Caco-2 (cell line): ENCODE measurements at places on chromosomes 3 and 15. TPM values are rescaled to one million over a fixed set of nuclear protein-coding genes. Genes with fewer than 3 reads are reported as not detected.

DNA sequence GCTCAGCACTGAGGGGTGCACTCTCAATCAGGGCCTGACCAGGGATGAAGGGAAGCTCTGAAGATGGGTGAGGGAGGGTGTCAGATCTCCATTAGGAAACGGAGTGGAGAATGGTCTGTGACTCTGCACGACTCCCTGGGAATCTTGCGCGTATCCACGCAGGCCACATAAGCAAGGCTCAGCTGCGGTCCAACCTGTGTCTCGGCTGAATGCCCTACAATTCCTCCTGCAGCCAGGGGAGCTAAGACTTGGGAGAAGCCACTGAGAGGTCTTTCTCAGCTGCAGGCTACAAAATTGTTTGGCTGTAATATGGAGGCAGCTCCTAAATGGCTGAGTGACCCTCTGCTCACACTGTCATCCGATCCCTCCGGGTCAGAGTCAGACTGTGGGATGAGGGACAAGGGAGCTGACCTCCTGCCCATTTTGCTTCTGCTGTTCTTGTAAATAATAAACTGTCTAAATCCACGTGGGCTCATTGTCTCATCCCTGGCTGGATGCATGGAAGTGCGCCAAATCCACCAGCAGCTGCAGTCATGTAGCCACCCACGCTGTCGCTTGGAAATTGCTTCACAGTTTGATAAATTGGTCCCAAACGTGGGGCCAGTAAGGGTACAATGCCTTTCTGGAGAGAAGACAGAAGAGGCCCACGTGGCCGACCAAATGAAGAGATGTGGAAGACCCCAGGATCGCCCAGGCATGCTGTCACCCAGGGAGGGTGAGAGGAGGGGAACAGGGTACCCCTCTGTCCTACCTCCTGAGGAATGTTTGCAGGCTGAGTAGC, 30.5 kb downstream of the ALS2CL start:
- no peak for DNase-seq
- peaks cover 4% of the 10 kb centered on the region; the same call in 1 of the 2 replicates for H3K4me1 ChIP-seq
- no peaks in the 10 kb centered on the region for H3K27me3 ChIP-seq
- H3K27ac ChIP-seq, result no peak overlapping the region

- H3K36me3 ChIP-seq, result no peaks in the 10 kb centered on the region
- H3K27me3 ChIP-seq, result no peaks in the 10 kb centered on the region
- no peak overlapping the region for H3K4me3 ChIP-seq
- no peak for DNase-seq
- no peak overlapping the region for H3K27ac ChIP-seq
Measured at GRCh38 chr3:171351676-171352075, 108.5 kb downstream of the TNIK start.

DNA sequence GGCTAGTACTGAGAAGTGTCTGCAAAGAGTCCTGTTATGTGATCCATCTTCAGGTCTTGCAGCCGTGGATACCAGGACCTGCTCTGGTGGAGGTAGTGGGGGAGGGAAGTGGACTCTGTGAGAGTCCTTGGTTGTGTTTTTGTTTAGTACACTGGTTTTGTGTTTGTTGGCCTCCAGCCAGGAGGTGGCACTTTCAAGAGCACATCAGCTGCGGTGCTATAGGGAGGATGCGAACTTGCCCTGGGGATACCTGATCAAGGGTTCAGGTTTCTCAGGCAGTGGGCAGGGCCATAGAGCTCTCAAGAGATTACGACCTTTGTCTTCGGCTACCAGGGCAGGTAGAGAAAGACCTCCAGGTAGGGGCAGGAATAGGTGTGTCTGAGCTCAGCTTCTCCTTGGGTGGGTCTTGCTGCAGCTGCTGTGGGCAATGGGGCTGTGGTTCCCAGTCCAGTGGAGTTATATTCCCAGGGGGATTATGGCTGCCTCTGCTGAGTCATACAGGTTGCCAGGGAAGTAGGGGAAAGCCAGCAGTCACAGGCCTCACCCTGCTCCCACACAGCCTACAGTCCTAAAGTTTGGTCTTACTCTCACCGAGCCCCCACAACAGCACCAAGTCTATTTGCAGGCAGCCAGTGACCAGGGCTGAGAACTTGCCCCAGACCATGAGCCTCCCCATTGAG, 132.8 kb upstream of the NPHP3 start:
- no peaks in the 10 kb centered on the region for H3K27me3 ChIP-seq
- no peak for DNase-seq
- no peak overlapping the region for H3K4me3 ChIP-seq
- H3K36me3 ChIP-seq, result no peaks in the 10 kb centered on the region
- H3K27ac ChIP-seq, result no peak overlapping the region
- no peaks in the 10 kb centered on the region for H3K4me1 ChIP-seq

DNA sequence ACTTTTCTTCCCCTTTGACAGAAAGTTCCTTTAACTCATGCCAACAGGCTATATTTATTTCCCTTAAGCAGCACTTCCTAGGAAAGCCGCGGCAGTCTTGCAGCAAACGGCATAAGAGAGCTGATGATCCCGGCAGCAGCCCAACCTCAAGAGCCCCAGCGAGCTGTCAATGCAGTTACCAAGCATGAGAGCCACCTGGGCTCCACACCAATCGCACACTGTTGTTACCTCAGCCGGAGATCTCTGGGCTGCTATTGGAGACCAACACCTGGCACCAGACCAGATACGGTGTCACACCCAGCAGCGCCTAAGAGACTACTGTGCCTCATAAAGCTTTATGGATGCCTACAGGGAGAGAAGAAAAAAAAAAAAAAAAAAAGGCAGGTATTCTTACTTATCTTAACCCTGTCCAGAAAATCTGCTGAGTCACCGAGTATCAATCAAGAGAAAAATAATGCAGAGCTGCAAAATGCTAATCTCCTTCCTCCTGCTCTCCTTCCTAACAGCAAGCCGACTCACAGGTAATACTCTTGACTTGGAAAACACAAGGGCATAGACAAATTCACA, 11.7 kb downstream of the ABCC5 start:
- no peaks in the 10 kb centered on the region for H3K27me3 ChIP-seq
- no peaks in the 10 kb centered on the region for H3K36me3 ChIP-seq
- peak; percentile 18 for DNase-seq
- H3K4me1 ChIP-seq, result peaks cover 9% of the 10 kb centered on the region; the same call in 1 of the 2 replicates
- peak overlapping the region; percentile 76 for H3K27ac ChIP-seq

- H3K4me1 ChIP-seq, result no peaks in the 10 kb centered on the region
- no peak overlapping the region for H3K27ac ChIP-seq
- H3K4me3 ChIP-seq, result no peak overlapping the region
- no peaks in the 10 kb centered on the region for H3K27me3 ChIP-seq
- H3K36me3 ChIP-seq, result no peaks in the 10 kb centered on the region
Measured at GRCh38 chr3:45034612-45035252, 8.6 kb downstream of the CLEC3B start.

- no peak overlapping the region for H3K27ac ChIP-seq
- H3K4me1 ChIP-seq, result no peaks in the 10 kb centered on the region
- H3K27me3 ChIP-seq, result no peaks in the 10 kb centered on the region
- DNase-seq, result no peak
Measured at GRCh38 chr3:78015856-78016255, 976.0 kb downstream of the ROBO2 start.

- no peaks in the 10 kb centered on the region for H3K27me3 ChIP-seq
- no peaks in the 10 kb centered on the region for H3K36me3 ChIP-seq
Measured at GRCh38 chr15:59741274-59741906, 52.3 kb upstream of the BNIP2 start.

DNA sequence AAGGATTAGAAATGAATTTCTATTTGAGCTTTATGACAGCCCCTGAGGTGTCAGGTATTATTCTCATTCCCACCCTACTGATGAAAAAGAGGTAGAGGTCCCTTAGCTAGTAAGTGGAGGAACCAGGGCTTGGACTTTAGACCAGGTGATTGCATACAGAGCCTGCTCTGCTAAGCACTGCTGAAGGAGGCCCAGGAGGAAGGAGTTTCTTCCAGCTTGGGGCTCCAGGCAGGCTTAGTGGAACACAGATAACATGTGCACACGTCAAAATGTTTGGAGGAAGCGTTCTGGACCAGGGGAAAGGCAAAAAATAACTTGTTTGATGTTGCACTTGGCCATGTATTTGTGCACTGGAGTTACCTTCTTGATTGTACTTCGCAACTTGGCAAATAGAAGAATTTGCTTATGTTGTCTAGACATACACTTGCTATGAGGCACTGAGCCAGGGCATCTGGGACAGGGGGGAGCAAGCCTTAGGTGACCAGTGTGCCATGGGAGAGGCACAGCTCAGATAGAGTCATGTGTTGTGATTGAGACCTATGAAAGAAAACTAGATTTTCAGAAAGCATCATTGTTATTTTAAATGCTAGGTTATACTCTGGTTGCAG, 22.4 kb downstream of the IFT122 start:
- no peaks in the 10 kb centered on the region for H3K27me3 ChIP-seq
- peaks cover 14% of the 10 kb centered on the region for H3K4me1 ChIP-seq
- no peak overlapping the region for H3K27ac ChIP-seq
- no peaks in the 10 kb centered on the region; the same call in 1 of the 2 replicates for H3K36me3 ChIP-seq
- H3K4me3 ChIP-seq, result no peak overlapping the region

DNA sequence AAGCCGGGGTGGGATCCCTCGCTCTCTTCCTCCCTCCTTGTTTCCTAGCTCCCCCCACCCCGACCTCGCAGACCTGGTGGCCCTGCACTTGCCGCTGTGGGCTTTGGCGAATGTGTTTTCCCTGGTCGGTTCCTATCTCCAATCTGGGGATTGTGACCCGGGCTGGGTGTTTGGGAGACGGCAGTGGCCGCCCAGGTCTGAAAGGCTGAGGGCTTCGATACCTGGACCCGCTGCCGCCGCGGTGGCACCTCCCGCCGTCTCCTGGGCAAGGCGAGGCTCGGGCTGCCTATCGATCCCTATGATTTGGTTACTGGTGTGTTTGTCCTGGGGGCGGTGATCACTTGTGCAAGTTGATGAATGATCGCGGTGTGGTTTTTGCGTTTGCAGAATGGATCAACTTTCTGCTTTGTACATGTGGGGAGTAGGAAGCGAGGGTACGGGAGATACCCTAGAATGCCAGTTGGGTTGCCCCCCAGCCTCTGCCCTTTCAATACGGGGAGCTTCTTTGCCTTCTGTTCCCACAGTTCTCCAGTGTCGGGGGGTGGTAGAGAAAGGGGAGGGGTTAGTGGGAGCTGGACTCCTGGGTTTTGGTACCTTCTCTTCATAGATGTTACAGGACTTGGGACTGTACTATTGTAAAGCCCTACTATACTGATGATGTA, 3.0 kb downstream of the BBX start:
- no peak overlapping the region for H3K27ac ChIP-seq
- peak overlapping the region; percentile 18; the same call in 1 of the 2 replicates for H3K4me3 ChIP-seq
- DNase-seq, result peak; percentile 3
- H3K27me3 ChIP-seq, result no peaks in the 10 kb centered on the region; the same call in 1 of the 2 replicates
- H3K36me3 ChIP-seq, result no peaks in the 10 kb centered on the region

- no peak for DNase-seq
- H3K27me3 ChIP-seq, result no peaks in the 10 kb centered on the region
- no peak overlapping the region for H3K27ac ChIP-seq
- H3K4me3 ChIP-seq, result no peak overlapping the region
Measured at GRCh38 chr3:131038326-131038725, 11.6 kb downstream of the NEK11 start.

GRCh38 chr3:168362661-168363247, 267.0 kb upstream of the GOLIM4 start:
- H3K27ac ChIP-seq, result no peak overlapping the region
- no peaks in the 10 kb centered on the region for H3K36me3 ChIP-seq
- H3K4me3 ChIP-seq, result no peak overlapping the region
- DNase-seq, result no peak
- no peaks in the 10 kb centered on the region for H3K4me1 ChIP-seq

The ATP13A5 gene
- not detected in 2 replicates for total RNA-seq

The PLCH1 gene
- 2.8 and 3.1 TPM in 2 replicates for total RNA-seq

The CNTN4 gene
- total RNA-seq, result 51.3 and 59.7 TPM in 2 replicates

The SOX2 gene
- total RNA-seq, result 33.4 and 34.1 TPM in 2 replicates

The RPUSD3 gene
- 54.8 and 61.8 TPM in 2 replicates for total RNA-seq

The CLDN18 gene
- total RNA-seq, result not detected in 2 replicates

The HDC gene
- total RNA-seq, result not detected in 2 replicates

The GOLGA8J gene
- not detected in 2 replicates for total RNA-seq

The ITPKA gene
- 16.2 and 18.1 TPM in 2 replicates for total RNA-seq

The MTFMT gene
- total RNA-seq, result 24.7 and 29.9 TPM in 2 replicates

The POLR2M gene
- 74.7 and 81.6 TPM in 2 replicates for total RNA-seq

The CHRNA7 gene
- 0.11 and 0.21 TPM in 2 replicates for total RNA-seq

The SH2D7 gene
- not detected in 2 replicates for total RNA-seq

The CHRM5 gene
- total RNA-seq, result not detected in 2 replicates

The HTR3E gene
- total RNA-seq, result not detected in 2 replicates
